ENCODE measurements at places on chromosomes 4 and X.

GRCh38 chr4:77581724-77582123, 23.9 kb upstream of the CXCL13 start:
- DNase-seq = no peak

DNA sequence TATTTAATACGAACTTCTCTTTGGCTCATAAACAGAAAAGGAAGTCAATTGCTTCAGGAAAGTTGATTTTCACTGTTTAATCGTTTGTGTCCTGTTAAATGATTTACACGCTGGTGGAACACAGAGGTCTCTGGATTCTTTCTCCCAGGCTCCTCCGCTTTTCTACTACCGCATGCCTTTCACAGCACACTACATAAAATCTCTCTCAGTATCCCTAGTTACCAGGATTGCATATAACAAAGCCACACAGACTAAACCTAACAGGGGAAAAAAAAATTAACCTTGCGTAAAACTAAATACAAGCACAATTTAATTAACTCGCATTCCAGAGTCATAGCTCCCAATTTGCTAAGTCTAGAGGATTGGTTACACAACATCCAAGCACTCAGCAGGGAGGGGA, 133.9 kb downstream of the CORIN start:
- DNase-seq = no peak

- DNase-seq = no peak
These were observed 475.6 kb upstream of the FTHL17 start for GRCh38 chrX:31547416-31547815.

DNA sequence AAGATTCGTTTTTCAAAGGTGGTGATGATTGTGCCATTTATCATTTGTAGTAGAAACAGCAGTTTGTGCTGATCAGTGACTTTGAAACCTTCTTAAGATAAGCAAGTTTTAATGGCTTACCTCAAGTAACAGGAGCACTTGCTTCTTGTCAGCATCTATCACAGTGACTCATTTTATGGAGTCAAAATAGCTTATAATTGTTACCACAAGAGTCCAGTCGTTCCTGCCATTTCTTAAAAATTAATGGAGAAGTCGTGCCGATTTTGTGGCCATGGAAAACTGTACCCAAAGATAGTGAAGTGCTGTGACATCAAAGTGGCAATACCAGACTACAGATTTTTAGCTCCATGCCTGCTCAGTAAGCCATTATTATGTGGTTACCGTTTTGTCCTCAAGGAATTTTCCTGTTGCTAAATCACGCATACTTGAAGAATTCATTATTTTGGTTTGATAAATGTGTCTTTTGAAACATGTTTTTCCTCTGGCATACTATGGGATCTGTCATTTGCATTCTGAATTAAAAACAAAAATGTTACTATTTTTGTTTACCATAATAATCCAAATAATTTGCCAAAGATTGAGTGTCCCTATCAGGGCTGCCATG, 129.9 kb downstream of the CBR4 start:
- DNase-seq = no peak

- DNase-seq = no peak
These were observed 32.1 kb downstream of the IRF2 start for GRCh38 chr4:184442314-184442635.

GRCh38 chr4:101678180-101678579, 112.3 kb upstream of the BANK1 start:
- no peak for DNase-seq
